ENCODE measurements at places on chromosomes 5 and 9.

GRCh38 chr5:43642428-43642827 is 39.4 kb downstream of the NNT start:
- no peak for DNase-seq

DNA sequence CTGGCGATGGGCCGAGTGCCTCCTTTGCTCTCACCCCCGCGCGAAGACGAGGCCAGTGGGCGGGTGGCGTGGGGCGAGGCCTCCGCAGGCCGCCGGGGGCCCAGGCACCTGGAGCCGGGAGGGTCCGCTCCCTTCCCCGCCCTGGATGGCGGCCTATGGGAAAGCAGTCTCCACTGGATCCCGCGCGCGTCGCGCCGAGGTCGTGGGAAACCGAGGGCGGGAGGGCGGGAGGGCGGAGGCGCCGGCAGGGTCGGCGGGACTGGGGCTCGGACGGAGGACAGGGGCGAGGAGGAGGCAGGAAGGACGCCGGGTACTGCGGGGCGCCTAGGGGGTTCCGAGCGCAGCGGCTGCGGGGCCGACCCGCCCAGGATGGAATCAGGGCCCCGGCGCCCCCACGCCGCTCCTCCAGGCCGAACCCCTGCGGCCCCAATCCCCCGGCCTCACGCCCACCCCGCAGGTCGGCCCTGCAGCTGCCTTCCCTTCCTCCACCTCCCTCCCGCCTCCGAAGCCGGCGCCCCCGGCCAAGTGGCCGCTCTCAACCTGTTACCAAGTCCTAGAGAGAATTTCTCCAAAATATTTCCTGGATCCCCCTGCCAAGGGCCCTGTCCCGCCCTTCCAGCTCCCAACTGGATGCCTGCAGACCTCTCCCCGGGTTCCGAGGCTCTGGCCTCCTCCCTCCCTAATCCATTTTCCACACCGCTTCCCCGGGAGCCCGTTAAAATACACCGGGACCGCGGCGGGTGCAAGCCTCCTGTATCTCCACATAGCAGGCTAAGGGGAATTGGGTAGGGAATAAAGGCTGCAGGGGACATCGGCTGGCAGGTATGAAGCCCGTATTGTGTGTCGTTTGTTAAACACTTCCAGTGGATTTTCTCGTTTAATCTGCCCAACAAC is 146.3 kb downstream of the ERCC6L2 start:
- no peak for DNase-seq

GRCh38 chr5:88556406-88556805 is 287.8 kb upstream of the TMEM161B start:
- no peak for DNase-seq

DNA sequence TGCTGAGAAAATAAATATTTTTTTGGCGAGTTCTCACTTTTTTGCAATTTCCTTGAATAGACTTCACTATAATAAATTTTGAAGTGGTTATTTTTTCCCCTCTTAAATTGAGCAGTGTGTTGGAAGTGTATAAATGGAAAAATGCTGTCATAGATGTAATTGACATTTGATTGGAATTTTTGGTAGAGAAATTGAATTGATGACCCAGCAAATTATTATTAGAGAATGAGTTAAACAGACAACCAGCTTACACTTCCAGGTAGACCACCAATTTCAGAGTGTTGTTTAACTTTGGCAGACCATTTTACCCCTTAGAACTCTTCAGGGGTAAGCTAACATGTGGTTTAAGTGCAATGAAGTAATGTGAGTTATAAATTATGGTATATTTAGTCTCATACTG is 1.9 kb downstream of the FAF2 start:
- DNase-seq = no peak

GRCh38 chr5:72465601-72466563 is 41.3 kb downstream of the ZNF366 start:
- no peak for DNase-seq

- DNase-seq = no peak
These were observed 250.5 kb upstream of the PDE4D start for GRCh38 chr5:60143942-60144549.

Measured in left renal pelvis (tissue), 4 donors.